ENCODE measurements at places on chromosomes 2 and 18.

- peak; percentile 16 for DNase-seq
These were observed 464 bp upstream of the SESTD1 start for GRCh38 chr2:179265082-179265510.

GRCh38 chr18:13406736-13407135 lies 188.2 kb downstream of the LDLRAD4 start:
- DNase-seq: no peak

- no peak for DNase-seq
These were observed 32.5 kb downstream of the POLR1A start for GRCh38 chr2:86073225-86073624.

DNA sequence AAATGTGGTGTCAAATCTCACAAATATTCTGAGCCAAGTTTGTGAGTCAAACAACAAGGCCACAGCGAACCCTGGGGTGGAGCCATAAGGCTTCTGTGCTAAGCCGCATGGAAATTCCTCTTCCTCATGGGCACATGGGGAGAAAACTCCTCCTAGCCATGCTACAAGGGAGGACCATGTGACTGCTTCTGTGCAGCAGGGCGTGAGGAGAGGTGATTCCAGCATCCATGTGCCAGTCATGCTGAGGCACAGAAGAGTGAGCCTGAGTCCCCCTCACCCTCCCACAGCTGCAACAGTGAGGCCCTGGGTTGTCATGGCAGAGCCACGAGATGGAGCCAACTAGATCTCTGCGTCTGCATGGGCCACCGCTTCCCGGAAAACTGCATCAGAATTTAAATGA lies 488.8 kb upstream of the RAB6C start:
- DNase-seq: no peak

GRCh38 chr2:18077704-18078103 lies 199.2 kb downstream of the KCNS3 start:
- DNase-seq: peak; percentile 47

- no peak for DNase-seq
These were observed 237.3 kb downstream of the OTX1 start for GRCh38 chr2:63287956-63288355.

DNA sequence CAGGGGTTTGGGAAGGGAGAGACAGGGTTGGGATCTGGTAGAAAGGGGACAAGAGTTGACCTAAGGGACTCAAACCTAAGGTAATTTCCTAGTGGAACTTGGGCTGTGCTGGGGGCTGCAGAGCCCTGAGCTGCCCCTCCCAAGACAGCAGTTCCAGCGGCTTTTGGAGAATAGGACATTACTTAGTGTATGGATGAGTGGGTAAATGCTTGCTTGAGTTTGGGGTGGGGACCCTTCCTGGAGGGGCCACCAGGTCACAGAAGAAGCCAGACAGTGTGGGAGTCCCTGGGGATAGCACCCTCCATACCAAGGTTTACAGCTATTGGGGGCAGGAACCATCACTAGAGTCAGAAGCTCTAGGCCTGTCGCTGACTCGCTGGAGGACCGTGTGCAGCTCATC lies 111.5 kb downstream of the CAPN13 start:
- no peak for DNase-seq

DNA sequence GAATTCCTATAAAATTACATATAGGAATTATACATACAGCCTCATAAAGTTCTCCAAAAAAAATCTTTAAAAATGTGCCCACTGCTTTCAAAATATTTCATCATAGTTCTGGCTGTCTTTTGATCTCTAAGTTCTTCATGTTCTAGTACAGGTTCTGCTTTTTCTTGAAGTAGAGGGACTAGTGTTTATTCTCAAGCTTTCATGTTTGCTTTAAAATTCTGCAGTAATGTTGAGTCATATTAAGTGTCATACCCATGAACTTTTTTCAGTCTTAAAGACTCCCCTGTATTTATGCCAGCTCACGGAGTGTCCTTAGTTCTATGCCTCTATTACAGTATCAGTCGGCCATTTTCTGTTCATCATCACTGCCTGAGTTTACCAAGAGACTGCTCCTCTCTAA lies 54.8 kb upstream of the CCDC141 start:
- peak; percentile 17 for DNase-seq

GRCh38 chr2:163716101-163716500 lies 19.7 kb downstream of the FIGN start:
- no peak for DNase-seq

- DNase-seq: no peak
These were observed 326.3 kb upstream of the ZNF521 start for GRCh38 chr18:25678221-25678620.

DNA sequence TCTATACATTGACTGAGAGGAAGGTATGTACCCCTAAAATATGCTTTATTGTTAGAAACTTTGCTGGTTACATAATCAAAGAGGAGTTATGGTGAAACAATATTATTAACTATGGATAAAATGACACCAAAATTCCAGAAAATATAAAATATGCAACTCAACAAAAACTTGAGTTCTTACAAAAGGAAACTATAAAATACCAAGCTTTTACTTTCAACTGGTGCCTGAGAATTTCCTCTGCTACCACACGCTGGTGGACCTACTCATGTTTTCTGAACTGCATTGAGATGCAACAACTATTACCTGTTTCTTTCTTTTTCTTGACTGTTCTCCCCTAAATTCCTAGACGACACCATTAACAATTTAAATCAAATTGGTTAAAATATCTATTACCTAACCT lies 8.2 kb upstream of the NFE2L2 start:
- DNase-seq: no peak

GRCh38 chr2:6893876-6894482 lies 16.4 kb downstream of the RSAD2 start:
- no peak for DNase-seq

DNA sequence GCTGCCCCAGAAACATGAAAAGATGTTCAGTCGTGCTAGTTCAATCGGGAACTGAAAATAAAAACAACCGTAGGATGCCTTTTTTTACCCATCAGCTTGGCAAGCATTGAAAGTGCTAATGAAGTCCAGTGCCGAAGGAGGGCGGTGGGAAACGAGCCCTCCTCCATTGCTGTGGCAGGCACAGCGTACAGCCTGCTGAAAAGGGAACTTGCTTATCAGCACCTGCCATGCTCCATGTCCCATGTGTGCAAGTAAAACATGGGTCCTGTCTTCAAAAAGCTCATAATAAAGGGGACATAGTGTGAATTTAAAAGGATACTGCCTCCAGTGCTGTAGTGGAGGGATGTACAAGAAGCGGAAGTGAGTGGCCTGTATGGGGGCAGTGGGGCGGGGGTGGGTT lies 82.4 kb downstream of the ARMC9 start:
- DNase-seq: no peak

- no peak for DNase-seq
These were observed 41.5 kb downstream of the CWC22 start for GRCh38 chr2:179965291-179966258.

DNA sequence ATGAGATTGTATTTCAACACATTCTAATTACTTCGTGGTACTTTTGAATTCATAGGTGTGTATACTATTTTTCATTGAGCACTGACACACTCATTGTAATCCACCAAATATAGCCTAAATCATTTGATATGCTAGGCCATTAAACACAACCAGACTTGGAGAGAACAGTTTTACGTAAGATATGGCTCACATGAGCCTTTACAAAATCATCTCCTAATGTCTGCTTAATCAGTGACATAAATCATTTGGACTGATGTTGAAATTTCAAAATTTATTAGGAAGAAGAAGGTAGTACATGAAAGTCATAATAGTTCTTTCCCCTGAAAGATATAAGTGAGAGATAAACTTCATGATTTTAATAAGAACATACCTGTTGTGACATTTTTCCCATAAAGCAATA lies 550.2 kb upstream of the LINC00305 start:
- DNase-seq: no peak

DNA sequence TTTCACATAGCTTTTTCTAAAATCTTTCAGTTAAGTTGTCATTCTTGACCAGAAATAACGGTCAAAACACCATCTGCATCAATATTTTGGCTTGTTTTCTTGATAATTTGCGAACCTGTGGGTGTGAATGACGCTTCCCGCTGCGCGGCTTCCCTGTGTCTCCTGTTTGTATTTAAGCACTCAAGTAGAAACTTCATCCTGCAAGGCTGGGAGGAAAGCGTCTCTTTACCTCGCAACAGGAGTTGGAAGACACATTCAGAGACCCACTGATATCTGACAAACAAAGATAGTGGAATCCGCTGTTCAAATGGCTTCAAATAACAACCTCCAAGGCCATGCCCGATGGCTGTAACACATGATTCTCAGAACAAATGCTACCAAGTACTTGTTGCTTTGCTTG lies 704.9 kb downstream of the DCDC2C start:
- no peak for DNase-seq

- DNase-seq: no peak
These were observed 193.5 kb downstream of the SPP2 start for GRCh38 chr2:234243871-234244565.

DNA sequence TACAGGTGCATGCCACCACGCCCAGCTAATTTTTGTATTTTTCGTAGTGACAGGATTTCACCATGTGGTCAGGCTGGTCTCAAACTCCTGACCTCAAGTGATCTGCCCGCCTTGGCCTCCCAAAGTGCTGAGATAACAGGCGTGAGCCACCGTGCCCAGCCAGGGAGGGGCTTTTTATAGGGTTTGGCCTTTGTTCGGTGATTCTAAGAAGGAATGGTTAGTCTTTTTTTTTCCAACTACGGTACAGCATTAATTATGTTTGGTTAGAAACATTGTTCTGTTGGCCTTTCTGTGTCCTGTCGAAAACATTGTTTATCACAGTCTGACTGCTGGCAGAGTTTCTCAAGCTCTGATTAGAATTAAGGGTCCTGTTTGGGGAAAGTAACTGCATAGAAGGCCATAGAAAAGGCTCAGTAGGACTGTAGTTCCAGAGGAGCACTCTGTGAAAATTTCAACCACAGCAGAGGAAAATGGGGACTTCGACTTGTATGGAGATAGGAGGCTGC lies 19.3 kb upstream of the SMCHD1 start:
- DNase-seq: no peak

DNA sequence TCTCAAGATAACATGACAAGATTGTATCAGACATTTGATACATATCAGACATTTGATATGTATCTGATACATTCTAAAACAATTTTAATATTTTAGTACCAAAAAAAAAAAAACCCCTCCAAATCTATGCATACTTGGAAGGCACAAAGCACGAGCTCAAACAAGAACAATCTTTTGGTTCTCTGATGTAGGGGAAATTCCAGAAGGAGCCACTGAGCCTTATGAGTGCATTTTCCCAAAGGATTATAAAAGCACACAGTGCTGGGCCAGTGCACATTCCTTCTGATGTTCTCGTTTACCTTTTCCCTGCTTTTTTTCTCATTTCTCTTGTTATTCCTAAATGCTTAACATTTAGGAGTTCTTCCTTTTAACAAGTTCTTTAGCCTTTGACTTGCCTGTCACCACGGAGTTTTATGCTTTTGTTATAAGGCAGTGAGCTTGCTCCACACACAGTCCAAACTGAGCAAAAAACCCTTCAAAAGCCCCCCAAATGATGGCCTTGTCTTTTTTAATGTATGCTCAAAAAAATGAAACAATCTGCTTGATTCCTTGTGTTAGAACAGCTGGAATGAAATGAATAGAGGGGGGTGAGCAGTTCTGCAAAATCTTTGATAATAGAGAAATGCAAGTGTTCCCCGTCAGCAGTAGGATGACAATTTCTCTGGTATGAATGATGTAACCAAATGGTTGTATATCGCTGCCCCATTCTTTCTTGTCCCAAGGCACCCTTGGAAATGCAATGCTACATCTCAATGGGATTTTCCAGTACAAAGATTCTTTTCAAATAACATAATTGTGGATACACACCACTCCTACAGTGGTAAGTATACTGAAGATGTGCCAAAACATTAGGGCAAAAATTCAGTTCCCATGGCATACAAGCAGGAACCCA lies 597.2 kb upstream of the ZEB2 start:
- no peak for DNase-seq

- DNase-seq: no peak
These were observed 1205.2 kb downstream of the SUCLG1 start for GRCh38 chr2:83253848-83254247.

DNA sequence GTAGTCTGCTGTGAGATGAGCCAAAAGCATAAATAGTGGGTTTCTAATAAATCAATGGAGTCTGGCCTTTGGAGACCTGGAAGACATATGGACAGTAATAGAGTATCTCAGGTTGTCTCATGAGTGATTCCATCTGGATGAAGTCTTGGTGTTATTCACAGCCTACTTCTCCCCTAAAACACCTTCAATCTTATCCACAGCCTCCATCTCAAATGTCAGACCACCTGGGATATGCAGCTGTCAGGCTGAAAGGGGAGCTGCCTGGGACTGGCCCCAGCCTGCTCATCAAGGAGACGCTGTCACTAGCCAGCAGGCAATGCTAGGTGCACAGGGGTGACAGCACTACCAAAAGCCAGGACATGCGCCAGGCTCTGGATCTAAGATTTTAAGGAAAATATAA lies 684.0 kb upstream of the ZEB2 start:
- no peak for DNase-seq

DNA sequence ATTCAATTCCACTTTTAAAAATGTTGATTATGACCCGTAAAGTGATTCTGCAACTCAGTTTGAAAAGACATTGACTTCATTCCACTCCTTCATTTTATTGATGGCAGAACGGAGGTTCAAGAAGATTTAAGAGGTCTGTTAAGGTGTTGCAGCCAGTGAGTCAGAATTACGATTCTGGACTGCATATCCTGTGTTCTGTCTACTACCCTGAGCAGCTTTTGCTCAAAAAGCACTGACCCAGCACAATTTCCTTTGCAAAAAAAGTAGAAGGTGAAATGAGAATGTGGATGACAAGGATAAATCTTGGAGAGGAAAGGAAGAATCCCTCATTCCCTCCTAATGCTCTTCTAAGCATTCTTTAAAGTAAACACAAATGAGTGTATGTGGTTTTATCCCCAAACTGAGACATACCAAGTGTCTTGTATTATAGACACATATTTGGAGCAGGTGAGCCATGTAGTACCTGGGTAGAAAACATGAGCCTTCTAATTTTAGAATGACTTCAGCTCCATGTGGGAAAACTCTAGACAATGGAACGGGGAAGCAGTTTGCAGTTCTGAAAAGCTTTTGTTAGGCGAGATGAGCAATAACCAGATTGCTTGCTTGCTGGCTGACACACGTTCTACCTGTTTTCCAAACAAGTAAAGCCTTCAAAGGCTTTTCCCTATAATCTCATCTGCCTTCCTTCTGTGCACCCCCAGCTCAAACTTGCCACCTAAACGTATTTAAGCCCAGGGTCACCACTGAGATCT lies 44.7 kb downstream of the TGFA start:
- DNase-seq: no peak

- DNase-seq: no peak
These were observed 4.4 kb downstream of the EVX2 start for GRCh38 chr2:176079285-176079830.

GRCh38 chr18:55228191-55228590 lies 268.9 kb upstream of the CCDC68 start:
- DNase-seq: no peak

Data from SIG-M5 (cell line).